LHCN-M2 (cell line): ENCODE measurements at places on chromosomes 6 and 20. TPM values are rescaled to one million over a fixed set of nuclear protein-coding genes. Genes with fewer than 3 reads are reported as not detected.

DNA sequence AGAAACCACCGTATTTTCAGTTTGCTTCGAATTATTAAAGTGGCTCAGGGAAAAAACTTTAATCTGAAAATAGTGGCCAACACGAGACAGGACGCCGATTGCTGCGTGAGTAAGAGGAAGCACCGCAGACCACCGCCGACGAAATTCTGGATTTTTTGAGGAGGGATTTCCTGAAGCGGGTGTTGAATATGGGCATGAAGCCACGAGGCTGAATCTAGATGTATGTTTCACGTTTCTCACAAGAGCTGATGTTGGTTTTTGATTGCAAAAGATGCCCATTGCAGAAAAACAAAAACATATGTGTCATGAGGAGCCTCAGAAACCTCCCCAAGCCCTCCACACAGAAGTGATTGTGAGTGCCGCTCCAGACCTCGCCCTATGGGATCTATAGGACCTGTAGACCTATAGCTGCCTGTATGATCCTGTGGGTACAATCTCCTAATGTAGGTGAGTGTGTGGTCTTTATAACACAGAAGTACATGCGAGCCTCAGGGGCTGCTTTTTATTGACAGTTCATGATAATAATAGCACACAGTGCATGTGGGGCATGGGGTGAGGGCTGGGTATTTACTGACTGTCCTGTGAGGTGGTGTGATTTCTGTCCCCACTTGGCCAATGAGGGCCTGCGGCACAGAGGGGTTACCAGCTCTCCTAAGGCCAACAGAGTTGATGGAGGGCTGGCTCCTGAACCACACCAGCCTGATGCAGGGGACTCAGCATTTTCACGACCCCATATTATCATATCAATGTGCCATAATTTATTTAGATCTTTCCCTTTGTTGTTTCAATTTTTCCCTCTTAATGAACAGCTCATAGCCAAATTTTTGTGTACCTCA lies 243.9 kb downstream of the DLL1 start:
- no peak for DNase-seq

DNA sequence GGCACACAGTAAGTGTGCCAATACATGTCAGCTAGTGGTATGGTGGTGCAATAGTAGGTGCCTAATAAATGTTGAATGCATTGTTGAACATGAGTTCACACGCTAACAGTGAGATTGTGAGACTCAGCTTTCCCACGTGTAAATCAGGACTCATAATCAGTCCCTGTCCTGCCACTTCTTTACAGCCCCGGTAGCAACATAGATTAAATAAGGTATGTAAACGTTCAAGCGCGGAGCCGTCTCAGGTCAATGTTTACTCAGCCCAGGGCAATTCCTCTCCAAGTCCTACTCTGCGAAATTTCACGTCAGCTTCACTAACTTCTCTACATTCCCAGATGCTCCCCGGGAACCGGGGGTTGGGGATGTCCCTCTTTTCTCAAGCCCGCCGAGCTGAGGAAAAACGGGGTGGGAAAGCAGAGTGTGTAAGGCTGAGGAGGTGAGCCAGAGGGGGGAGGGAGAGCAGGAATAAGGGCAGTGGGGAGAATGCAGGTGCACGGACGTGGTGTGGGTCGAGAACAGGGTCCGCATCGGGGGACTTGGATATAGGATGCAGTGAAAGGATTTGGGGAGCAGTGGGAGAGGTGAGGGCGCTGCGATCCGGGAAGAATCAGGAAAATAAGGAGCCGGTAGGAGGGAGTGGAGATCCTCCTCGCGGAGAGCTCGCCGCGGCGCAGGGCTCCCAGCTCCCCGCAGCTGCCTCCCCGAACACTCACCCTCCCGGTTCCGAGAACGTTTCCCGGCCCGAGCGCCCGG lies 544 bp upstream of the TP53INP2 start:
- no peak for DNase-seq

DNA sequence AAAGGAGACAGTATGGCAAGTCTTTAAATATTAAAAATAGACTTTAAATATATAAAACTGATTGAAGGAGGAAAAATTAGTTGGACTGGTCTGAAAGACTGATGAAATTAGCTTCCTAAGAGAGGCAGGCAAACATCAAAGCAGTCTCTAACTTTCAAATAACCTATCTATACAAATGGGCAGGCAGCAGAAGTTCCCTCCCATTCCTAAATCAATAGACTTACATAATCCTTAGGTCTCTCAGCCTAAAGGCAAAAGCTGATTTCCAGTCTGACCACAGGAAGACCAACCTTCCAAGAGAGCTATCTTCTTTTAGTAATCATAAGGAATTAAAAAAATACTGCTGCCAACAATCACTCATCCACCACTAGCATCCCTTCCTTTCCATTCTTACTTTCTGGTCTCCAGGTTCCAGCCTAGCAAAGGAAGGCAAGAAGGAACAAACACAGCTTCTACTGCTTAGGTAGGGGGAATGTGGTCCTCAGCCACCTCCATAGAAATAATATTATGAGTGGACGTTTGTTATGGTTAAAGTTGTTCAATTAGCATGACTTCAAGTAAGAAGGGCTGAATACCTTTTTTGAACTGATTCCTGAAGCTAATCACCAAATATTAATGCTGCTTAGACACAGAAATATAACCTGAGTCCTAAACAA lies 44.1 kb downstream of the SESN1 start:
- DNase-seq: no peak

- peak; percentile 51 for DNase-seq
Measured at GRCh38 chr20:50366270-50367103, 143.7 kb upstream of the PTPN1 start.

GRCh38 chr6:119285908-119286625 lies 63.5 kb downstream of the MAN1A1 start:
- no peak for DNase-seq

Gene GSTA2
- not detected in 2 replicates for total RNA-seq

Gene FRS3
- total RNA-seq: 3.3 and 3.4 TPM in 2 replicates

Gene SIRPG
- not detected in 2 replicates for total RNA-seq

- no peak for DNase-seq
Measured at GRCh38 chr6:33488339-33488738, 34.0 kb downstream of the ZBTB9 start.

DNA sequence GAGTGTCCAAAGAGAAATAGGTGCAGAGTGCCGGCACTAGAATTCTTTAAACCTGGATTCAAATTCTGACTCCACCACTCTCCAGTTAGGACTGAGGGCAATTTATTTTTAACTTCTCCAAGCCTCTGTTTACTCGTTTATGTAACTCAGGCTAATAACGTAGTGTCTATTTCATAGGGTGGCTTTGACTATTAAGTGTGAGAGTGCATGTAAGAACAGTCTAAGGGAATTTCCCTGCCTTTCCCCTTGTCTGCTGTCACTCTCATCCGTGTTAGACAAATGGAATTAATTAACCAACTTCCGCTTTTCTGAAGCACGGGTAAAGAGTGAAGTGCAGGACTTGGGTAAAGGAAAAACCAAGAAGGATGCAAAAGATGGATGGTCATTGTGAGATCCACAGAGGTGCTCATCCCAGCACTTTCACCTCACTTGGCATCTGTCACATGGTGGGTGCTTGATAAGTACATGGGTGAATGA lies 4.1 kb upstream of the ZKSCAN8 start:
- no peak for DNase-seq

GRCh38 chr20:8670207-8670892 lies 398.5 kb upstream of the PLCB4 start:
- no peak for DNase-seq

Gene C6orf132
- 0.45 and 0.75 TPM in 2 replicates for total RNA-seq

Gene CSE1L
- 177 and 201 TPM in 2 replicates for total RNA-seq
